ENCODE measurements at places on chromosomes 13 and 19.
A peak's percentile ranks its signal among the peaks of the same experiment; 100 is the strongest.

DNA sequence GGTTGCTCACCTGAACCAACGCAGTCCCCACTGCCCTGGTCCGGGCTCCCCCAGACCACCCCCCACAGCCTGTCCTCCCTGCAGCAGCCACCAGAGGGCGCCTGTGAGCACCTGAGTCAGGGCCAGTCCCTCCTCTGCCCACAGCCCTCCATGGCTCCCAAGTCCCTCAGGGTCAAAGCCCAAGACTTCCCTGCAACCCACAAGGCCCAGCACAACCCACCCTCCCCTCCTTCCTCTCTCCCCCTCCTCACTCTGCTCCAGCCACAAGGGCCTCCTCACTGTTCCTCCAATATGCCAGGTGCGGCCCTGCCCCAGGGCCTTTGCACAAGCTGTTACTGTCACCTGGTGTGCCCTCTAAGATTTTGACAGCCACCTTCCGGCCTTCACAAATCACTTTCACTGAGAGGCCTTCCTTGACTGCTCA lies 10.9 kb downstream of the GNA15 start:
- no peak overlapping the region for H3K4me3 ChIP-seq
- no peak overlapping the region for H3K27ac ChIP-seq
- H3K4me1 ChIP-seq, result peaks cover under 1% of the 10 kb centered on the region
- H3K27me3 ChIP-seq, result no peaks in the 10 kb centered on the region

DNA sequence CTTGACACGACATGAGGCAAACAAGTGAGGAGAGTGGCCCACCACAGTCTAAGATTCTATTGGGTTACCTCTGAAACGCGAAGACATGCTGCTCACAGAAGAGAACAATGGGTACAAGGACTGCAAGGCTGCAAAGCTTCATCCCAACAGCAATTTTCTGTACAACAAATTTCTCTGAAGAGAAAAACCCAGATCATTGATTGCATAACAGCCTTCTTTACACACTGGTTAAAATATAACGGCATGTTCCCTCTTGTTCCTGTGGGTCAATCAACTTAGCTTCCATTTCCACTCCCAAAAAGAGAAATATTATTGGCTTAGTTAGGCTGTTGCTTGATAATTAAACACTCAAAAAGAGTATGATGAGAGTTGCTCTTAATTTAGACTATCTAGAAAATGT lies at the start of gene CPB2:
Gene CPB2, minus strand, starts transcription at position 166 of the 400 bp plus-strand sequence. Its CDS starts 24 bp downstream, at position 142.
- no peak within 1 kb of the TSS for H3K4me3 ChIP-seq
- no peak for DNase-seq
- H3K27ac ChIP-seq, result no peak within 1 kb of the TSS
- no peaks in the 10 kb centered on the region for H3K27me3 ChIP-seq
- H3K4me1 ChIP-seq, result no peaks in the 10 kb centered on the region
- no peaks in the 10 kb centered on the region for H3K36me3 ChIP-seq

DNA sequence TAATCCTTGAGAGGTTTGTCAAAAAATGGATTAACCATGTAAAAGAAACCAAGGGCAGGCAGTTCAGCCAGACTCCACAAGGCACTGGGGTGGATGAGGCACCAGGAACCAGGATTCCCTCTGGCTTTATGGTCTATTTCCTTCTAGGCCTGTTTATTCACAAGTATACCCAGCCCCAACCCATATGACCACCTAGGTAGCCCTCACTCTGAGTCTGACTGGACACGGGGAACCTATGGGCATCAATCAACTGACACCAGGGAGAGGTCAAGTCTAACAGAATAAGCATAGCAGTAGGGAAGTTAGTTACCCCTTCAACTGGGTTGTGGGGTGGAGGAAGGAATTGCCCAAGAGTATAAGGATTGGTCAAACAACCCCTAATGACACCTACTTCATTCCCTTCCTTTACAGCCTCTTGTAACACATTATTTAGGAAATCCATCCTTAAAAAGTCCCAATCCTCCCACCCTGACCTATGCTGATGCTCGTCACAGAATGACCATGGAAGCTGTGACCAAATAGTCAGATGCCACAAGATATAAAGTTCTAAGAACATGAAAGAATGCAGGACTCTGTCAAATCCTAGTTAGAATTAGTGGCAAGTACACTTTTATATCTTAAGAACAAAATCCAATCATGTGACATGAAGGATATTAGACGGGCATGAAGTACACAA lies 31.7 kb downstream of the PEG3 start:
- H3K36me3 ChIP-seq, result no peaks in the 10 kb centered on the region
- H3K4me1 ChIP-seq, result no peaks in the 10 kb centered on the region
- no peaks in the 10 kb centered on the region for H3K27me3 ChIP-seq
- H3K4me3 ChIP-seq, result no peak overlapping the region
- H3K27ac ChIP-seq, result no peak overlapping the region
- DNase-seq, result no peak

DNA sequence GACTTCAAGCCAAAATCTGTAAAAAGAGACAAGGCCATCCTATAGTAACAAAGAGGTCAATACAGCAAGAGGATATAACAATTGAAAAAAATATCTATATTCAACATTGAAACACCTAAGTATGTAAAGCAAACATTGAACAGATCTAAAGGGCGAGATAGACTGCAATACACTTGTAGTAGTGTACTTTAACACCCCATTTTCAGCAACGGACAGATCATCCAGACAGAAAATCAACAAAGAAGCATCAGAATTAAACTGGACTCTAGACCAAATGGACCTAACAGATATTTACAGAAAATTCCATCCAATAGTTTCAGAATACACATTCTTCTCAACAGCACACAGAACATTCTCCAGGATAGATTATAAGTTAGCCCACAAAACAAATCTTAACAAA lies 28.7 kb upstream of the SIAH3 start:
- H3K27ac ChIP-seq, result no peak overlapping the region
- no peaks in the 10 kb centered on the region for H3K36me3 ChIP-seq
- H3K4me1 ChIP-seq, result no peaks in the 10 kb centered on the region
- H3K27me3 ChIP-seq, result no peaks in the 10 kb centered on the region
- DNase-seq, result no peak

- no peak for DNase-seq
- no peaks in the 10 kb centered on the region for H3K36me3 ChIP-seq
- H3K27me3 ChIP-seq, result no peaks in the 10 kb centered on the region
- no peak overlapping the region for H3K27ac ChIP-seq
- H3K4me1 ChIP-seq, result no peaks in the 10 kb centered on the region
Observed at GRCh38 chr13:61078976-61079770, 336.5 kb downstream of the PCDH20 start.

DNA sequence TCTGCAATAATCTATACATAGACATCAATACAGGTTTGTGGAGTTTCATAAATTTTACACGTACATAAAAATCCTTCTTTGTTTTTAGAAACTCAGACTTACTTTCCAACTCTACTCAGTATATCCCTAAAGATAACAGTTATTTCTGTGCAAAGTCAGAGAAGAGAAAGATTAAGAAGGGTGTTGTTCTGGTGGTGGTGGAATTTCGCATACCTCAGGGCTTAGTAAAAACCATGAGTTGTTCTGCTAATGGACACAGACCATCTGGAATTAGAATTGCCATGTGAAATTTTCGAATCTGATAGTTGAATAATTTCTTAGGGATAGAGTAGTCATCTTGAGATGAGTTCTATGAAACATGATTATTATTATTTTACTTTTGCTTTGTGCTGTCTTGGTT lies 102.7 kb downstream of the ZAR1L start:
- no peak for DNase-seq
- no peak overlapping the region for H3K27ac ChIP-seq
- H3K27me3 ChIP-seq, result no peaks in the 10 kb centered on the region
- no peaks in the 10 kb centered on the region for H3K4me1 ChIP-seq
- no peaks in the 10 kb centered on the region for H3K36me3 ChIP-seq
- no peak overlapping the region for H3K4me3 ChIP-seq

- DNase-seq, result peak; percentile 95
- peak overlapping the region; percentile 73 for H3K27ac ChIP-seq
- H3K36me3 ChIP-seq, result no peaks in the 10 kb centered on the region
- peaks cover 2% of the 10 kb centered on the region for H3K4me1 ChIP-seq
- peak overlapping the region; percentile 83 for H3K4me3 ChIP-seq
Observed at GRCh38 chr19:46426506-46427162, 2.1 kb downstream of the PNMA8C start.

GRCh38 chr19:32605544-32605943 lies 24.6 kb downstream of the PDCD5 start:
- DNase-seq, result no peak
- no peaks in the 10 kb centered on the region for H3K4me1 ChIP-seq
- H3K27me3 ChIP-seq, result no peaks in the 10 kb centered on the region
- no peak overlapping the region for H3K4me3 ChIP-seq

DNA sequence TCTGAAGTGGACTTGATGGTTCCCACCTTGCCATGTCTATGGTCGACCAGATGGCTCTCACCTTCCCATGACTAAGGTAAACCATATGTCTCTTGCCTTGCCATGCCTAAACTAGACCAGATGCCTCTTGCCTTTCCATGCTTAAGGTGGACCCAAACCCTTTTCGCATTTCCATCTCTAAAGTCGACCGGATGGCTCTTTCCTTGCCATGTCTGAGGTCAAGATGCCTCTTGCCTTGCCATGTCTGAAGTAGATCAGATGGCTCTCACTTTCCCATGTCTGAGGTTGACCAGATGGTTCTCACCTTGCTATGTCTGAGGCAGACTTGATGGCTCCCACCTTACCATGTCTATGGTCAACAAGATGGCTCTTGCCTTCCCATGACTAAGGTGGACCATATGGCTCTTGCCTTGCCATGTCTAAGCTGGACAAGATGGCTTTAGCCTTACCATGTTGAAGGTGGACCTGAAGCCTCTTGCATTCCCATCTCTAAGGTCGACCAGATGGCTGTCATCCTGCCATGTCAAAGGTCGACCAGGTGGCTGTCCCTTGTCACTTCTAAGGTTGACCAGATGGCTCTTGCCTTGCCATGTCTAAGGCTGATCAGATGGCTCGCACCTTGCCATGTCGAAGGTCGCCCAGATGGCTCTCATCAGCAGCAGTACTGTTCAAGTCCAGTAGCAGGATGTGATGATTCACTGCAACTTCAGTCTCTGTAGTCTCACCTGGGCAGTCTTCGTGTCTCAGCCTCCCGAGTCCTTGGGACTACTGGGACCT lies 1439.4 kb downstream of the UQCRFS1 start:
- H3K27me3 ChIP-seq, result no peaks in the 10 kb centered on the region
- H3K27ac ChIP-seq, result no peak overlapping the region
- no peak for DNase-seq
- no peaks in the 10 kb centered on the region for H3K4me1 ChIP-seq

- no peaks in the 10 kb centered on the region for H3K27me3 ChIP-seq
- no peak overlapping the region for H3K4me3 ChIP-seq
Observed at GRCh38 chr13:77042566-77043177, 15.7 kb upstream of the FBXL3 start.

GRCh38 chr13:109728061-109728460 lies 58.3 kb downstream of the IRS2 start:
- H3K4me1 ChIP-seq, result peaks cover 16% of the 10 kb centered on the region
- no peak overlapping the region for H3K4me3 ChIP-seq
- H3K27me3 ChIP-seq, result no peaks in the 10 kb centered on the region
- no peak for DNase-seq

DNA sequence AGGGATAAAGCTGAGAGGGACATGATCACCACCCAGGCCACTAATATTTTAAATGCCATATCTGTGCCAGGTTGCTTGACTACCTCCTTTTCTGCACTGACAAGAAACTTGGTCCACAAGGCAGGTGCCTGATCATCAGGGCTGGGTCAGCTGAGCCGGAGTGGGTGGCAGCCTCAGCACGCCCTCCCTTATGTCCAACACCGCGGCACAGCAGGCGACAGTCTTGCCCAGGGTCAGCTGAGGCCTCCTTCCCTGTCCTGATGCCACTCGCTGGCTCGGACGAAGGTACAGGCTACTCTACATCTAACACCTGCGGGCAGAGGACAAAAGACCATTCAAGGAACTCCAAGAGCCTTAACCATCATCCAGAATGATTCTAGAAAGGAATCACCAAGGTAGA lies 16.9 kb downstream of the ZC3H4 start:
- peaks cover 8% of the 10 kb centered on the region for H3K4me1 ChIP-seq
- DNase-seq, result no peak

GRCh38 chr13:111880185-111880584 lies 186.8 kb upstream of the SOX1 start:
- no peak for DNase-seq
- no peaks in the 10 kb centered on the region for H3K36me3 ChIP-seq
- H3K27ac ChIP-seq, result no peak overlapping the region
- no peak overlapping the region for H3K4me3 ChIP-seq
- no peaks in the 10 kb centered on the region for H3K27me3 ChIP-seq

DNA sequence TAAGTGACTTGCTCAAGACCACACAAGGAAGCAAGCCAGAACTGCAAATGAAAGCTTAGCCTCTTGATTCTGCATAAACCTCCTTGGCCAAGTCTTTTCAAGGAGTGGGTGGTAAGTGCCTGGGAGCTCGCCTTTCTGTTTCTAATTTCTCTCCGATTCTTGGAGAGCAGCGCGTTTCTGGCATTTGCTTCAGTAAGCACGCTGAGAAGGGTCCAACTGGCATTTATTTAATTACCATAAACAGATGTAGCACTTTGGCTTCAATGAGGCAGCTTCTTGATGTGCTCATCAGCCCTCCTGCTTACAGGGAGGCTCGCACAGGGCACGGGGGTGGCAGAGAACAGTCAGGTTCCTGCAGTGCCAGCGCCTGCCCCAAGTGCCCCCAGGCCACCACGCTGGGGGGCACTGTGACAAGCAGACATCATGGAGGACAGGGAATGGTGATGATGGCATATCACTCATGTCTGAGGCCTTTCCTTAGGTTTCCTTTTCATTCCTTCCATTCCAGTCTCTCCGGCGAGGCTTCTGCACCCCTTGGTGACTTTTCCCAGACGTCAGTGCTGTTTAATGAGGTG lies 13.3 kb downstream of the SIAH3 start:
- H3K4me1 ChIP-seq, result no peaks in the 10 kb centered on the region
- H3K27me3 ChIP-seq, result no peaks in the 10 kb centered on the region
- H3K27ac ChIP-seq, result no peak overlapping the region
- H3K36me3 ChIP-seq, result no peaks in the 10 kb centered on the region

DNA sequence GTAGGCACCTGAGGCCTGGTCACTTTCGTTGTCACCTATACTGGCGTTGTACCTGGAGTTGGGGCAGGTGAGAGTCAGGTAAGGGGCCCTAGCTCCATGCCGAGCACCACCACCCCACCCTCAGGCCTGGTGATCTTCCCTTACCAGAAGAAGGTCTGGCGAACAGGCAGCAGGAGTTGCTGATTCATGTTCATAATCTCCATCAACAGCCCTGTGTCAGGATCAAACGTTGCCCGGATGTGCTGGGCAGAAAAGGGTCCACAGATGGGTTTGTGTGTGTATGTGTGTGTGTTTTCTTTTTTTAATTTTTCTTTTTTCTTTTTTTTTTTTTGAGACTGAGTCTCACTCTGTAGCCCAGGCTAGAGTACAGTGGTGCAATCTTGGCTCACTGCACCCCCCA lies 14.3 kb downstream of the MAN2B1 start:
- peaks cover 4% of the 10 kb centered on the region for H3K4me1 ChIP-seq
- peaks cover 6% of the 10 kb centered on the region for H3K36me3 ChIP-seq
- H3K4me3 ChIP-seq, result no peak overlapping the region
- H3K27me3 ChIP-seq, result no peaks in the 10 kb centered on the region
- H3K27ac ChIP-seq, result no peak overlapping the region

GRCh38 chr13:43797159-43797558 lies 10.4 kb upstream of the ENOX1 start:
- no peaks in the 10 kb centered on the region for H3K36me3 ChIP-seq
- H3K4me3 ChIP-seq, result no peak overlapping the region
- DNase-seq, result no peak
- no peaks in the 10 kb centered on the region for H3K27me3 ChIP-seq
- H3K4me1 ChIP-seq, result no peaks in the 10 kb centered on the region
